ENCODE measurements at places on chromosomes 5 and 9. TPM values are rescaled to one million over a fixed set of nuclear protein-coding genes. Genes with fewer than 3 reads are reported as not detected.

- DNase-seq = no peak
Observed at GRCh38 chr5:152144556-152144955, 219.9 kb upstream of the GLRA1 start.

GGTA1 gene
- total RNA-seq = 28.3 TPM

GRCh38 chr5:124773315-124774311 lies 27.2 kb upstream of the ZNF608 start:
- DNase-seq = no peak

DNA sequence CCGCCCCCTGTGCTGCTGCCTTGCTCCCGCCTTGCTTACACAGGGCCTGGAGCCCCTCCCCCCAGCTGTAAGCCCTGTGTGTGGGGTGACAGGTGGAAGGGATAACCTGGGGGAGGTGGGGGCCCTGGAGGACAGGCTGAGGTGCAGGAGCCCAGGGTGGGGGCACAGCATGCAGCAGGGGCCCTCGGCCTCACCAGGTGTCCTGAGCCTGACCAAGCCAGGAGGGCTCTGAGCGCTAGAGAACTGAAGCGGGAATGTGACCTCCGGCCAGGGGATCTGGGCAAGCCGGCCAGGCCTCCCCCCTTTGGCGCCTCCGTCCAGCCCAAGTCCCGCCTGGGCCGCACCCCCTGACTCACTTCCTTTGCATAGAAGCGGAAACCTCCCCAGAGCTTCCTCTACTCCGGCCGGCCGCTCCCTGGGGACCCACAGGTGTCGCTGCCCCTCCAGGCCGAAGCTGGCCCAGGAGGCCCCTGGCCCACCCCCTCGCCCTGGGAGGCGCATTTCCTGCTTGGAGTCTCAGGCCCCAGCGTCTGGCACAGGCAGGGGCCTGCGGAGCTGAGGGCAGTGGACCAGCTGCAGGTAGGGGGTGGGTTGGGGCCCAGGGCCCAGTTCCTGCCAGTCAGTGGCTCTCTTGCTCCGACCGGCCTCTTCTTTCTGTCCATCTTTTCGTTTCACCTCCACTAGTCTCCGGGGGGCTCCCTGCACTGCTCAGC lies at the start of gene TOR4A:
TSS of gene TOR4A (plus strand) at position 398 of the 713 bp plus-strand sequence. CDS start 964 bp downstream, outside the sequence.
- DNase-seq = peak; percentile 91

RXFP3 gene
- total RNA-seq = not detected

RIMOC1 gene
- 14.7 TPM for total RNA-seq

DNA sequence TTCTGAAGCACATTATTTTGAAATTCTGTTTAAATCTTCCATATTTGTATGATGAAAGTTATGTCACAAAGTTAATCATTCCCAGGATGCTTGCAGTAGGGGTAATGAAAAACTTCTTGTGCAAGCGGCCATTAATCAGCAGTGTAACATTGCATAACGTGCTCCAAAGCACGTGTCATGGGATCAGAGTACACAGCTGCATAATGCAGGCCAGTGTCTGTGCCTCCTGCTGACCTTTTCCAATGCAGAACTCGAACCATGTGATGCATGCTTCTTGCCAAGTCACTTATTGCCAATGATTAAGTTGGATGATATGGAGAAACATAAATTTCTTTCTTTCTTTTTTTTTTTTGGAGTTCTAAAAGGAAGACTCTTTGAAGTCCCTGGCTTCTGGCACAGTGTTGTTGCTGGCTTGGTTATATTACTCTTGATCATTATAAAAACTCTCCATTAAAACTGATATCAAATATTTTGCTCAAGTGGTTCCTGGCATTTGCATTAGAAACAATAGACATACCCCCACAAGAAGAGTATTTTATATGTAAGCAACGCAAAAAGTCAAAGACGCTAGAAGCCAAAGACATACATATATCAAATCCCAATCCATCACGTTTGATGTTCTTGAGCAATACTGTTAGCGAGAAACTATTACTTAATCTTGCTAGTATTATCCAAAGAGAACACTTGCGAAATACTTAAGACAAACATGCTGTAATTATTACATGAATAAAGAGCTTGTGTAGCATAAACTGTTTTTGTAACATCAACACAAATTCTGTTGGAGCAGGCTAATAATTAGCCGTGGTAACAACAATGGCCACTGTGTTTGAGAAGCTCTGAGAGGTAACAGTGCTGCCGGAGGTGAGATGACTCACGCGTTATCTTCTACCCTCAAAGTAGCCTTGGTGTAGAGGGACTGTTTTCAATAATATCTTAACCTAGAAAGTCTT lies 164.2 kb downstream of the AUH start:
- DNase-seq = peak; percentile 52

- no peak for DNase-seq
Observed at GRCh38 chr9:73176450-73176875, 24.8 kb downstream of the ANXA1 start.

DNA sequence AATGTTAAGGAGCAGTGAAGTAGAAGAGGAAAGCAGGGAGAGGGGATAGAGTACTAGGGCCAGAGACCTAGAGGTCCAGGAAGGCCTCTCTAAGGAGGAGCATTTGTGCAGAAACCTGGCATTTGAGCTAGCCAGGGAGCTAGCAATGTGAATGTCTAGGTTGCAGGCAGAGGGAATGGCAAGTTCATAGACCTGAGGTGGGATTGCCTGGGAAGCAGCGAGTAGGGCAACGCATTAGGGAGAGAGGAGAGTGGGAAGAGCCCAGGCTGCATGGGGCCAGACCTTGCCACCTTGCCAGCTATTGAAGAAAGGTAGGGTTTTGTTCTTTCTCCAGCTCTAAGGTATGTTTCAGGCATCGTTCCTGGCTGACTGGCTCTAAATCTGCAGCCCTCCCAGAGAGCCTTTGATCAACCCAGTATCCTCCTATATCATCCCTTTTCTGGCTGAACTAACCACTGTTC lies 54.0 kb downstream of the SLC22A5 start:
- no peak for DNase-seq

TAF11L3 gene
- not detected for total RNA-seq

- DNase-seq = no peak
Observed at GRCh38 chr5:94199566-94199965, 418.8 kb downstream of the KIAA0825 start.

- DNase-seq = no peak
Observed at GRCh38 chr9:113668061-113668460, 204.5 kb downstream of the RGS3 start.

PCAT7 gene
- not detected for total RNA-seq

GRCh38 chr9:23695572-23695971 lies 130.5 kb downstream of the ELAVL2 start:
- DNase-seq = no peak

WWC1 gene
- 4.3 TPM for total RNA-seq

DNA sequence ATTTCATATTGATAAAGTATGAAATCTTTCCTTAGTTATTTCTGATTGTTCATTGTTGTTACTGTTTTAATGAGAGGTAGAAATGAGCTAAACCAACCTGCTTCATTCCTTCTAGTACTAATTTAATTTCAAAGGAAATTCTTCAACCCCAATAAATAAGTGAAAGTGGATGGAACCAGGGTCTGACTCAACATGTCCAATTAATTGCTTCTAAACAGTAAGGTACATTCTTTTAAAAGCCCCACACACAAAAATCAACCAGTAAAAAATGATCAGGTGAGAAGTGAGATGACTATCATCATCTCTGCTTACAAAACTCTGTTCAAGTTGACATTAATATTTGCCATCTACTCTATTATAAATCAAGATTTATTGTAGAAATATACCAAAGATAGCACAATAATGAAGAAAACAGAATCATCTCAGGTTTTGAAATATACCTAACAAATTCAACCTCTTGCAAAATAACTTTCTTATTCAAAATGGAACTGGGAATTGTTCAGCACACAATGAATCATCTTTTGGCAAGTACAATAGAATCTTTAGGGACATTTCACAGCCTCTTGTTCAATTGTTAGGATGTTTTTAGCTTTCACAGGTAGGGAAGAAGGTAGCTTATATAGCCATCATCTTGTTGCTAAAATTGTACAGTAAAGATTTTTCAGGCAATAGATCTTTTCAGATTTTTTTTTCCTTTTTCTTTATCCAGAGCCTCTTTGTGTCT lies 114.5 kb downstream of the RPS23 start:
- no peak for DNase-seq

SPRY4 gene
- total RNA-seq = 8.3 TPM

SPATA31E1 gene
- not detected for total RNA-seq

DNA sequence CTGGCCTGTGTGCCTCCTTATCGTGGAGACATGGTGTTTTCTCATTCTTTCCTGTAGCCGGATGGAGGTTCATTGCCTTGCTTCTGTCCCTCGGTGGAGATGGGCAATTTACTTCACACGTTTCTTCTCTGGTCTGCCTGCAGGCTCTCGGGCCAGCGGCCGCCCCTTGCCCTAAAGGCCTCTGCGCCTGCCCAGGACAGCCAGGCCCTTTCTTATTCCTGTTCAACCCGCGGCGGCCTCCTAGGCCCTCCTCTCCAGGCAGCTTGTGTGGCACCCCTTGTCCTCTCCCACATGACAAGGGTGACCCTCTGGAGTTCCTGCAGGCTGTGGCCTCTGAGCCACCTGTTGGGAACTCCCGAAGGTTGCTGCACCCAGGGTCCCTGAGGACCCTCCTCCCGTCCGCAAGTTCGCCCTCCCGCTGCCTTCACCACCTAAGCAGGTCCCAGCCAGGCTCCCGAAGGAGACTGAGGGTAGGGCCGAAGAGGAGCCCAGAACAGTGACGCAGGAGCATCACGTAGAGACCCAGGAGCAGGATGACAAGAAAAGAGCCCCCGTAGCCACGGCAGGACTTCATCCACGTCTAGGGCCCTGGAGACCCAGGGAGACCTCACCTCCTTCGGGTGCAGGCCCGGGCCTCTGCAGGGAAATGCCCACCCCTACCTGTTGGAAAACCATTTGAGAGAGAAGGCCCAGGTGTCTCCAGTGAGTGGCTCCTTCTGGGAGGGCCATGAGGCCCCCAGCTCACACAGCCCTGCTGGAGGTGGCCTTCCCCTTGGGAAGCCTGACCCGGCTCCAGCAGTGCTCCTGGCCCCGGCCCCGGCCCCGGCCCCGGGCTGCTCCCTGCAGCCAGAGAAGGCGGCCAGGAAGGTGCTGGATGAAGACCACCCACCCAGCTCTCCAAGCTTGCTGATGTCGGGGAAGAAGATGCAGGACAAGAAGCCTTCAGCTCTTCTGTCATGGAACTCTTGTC lies 291.4 kb downstream of the TLE4 start:
- no peak for DNase-seq

GM2A gene
- total RNA-seq = 32.1 TPM

GRCh38 chr5:158943057-158943456 lies 156.7 kb downstream of the EBF1 start:
- DNase-seq = peak; percentile 62

DNA sequence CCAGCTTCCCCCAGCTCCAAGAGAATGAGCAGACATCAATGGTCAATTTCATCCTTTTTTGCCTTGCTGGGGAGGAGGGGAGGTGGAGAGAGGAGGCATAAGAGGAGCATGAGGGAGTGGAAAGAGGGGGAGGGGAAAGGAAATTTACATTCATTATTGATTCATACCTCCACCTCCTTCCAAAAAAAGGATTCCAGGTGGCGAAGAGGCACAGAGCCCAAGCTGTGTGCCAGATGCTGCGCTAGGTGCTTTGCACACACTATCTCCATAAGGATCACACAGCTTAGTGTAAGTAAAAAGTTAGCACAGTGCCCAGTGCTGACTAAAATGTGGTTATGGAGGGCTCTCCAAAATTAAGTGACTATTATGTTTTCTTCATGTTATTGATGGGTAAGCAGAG lies 11.0 kb downstream of the ASTN2 start:
- DNase-seq = no peak

GRCh38 chr9:99466104-99466503 lies 244.0 kb downstream of the SEC61B start:
- no peak for DNase-seq

DNA sequence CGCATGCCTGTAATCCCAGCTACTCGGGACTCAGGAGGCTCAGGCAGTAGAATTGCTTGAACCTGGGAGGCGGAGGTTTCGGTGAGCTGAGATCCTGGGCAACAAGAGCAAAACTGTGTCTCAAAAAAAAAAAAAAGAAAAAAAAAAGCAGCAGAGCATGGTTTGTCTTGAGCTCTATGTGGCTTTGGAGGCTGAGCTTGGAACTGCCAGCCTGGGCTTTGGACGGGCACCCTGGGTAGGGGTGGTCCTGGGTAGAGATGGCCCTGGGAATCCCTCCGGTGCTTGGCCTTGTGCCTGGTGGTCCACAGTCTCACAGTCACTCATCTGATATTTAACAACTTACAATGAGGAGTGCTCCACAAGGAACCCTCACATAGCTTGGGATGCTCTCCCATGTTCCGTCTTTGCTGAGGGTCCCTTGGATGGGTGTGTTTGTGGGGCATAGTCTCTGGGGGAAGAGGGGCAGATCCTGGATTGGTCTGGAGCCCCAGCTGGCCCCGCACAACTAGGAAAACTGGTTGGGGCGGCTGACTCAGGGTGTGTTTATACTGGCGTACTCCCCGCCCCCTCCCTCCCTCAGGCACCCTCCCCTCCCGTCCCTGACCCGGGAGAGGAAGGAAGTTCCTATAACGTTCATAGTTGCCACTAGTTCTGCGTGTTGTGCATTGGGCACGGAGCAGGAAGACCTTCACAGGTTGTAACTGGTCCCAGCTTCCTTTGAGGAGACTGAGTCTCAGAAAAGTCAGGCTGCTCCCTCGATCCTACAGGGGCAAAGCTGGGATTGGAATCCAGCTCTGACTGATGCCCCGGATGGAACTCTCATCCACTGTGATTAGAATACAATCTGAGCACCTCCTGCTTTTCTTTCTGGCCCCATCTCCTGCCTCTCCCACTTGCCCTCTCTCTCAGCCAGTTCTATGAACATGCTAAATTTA lies 11.2 kb downstream of the IER5L start:
- DNase-seq = peak; percentile 73

DNA sequence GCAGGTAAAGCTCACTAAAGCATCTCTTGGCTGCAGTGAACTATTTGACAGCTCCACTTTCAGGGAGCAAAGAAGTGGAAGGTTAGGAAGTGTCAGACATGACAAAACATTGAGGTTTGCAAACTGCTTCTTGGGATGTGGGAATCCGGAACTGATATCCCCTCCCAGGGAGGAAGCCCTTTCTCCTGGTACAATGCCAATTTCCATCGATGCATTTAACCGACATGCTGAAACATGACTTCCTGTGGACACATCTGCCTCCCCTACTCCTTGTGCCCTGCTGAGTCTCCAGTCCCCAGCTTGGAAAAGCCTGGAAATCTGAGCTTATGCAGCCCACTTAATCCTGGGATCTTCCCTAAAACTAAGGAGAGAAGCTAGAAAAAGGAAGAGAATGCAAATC lies 323.1 kb upstream of the DAP start:
- DNase-seq = no peak

MPDZ gene
- total RNA-seq = 68.4 TPM

DNA sequence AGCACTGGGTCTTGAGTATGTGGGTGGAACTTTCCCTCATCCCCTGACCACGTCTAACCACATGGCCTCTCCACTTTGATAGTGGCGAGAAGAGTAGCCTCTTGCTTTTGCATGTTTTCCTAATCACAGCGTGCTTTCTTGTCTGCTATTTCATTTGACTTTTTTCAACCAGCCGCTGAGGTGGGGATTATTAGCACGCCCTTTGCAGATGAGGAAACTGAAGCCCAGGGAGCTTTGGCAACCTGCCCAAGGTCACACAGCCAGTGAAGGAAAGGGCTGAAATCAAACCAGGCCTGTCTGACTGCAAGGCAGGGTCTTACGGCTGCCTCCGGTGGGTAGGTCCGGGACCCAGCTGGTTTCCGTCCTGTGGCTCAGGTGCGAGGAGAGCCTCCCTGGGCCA lies 106.5 kb upstream of the MSX2 start:
- no peak for DNase-seq

TNFSF15 gene
- not detected for total RNA-seq

Data from left ventricle myocardium superior (tissue), 1 donor.